ENCODE measurements at places on chromosomes 4 and X.

- DNase-seq: no peak
Observed at GRCh38 chrX:133856819-133857218, 128.6 kb downstream of the GPC3 start.

GRCh38 chr4:174764105-174764729 lies 64.8 kb downstream of the GLRA3 start:
- no peak for DNase-seq

DNA sequence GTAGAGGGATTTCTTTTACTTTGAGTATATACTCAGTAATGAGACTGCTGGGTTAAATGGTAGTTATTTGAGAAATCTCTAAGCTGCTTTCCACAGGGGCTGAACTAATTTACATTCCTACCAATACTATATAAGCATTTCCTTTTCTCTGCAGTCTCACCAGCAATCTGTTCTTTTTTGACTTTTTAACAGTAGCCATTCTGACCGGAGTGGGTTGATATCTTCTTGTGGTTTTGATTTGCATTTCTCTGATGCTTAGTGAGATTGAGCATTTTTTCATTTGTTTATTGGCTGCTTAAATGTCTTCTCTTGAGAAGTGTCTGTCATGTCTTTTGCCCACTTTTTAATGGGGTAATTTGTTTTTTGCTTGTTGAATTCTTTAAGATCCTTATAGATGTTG lies 43.3 kb downstream of the SPCS3 start:
- DNase-seq: no peak

GRCh38 chrX:66635360-66635759 lies 3.5 kb downstream of the EDA2R start:
- DNase-seq: no peak

DNA sequence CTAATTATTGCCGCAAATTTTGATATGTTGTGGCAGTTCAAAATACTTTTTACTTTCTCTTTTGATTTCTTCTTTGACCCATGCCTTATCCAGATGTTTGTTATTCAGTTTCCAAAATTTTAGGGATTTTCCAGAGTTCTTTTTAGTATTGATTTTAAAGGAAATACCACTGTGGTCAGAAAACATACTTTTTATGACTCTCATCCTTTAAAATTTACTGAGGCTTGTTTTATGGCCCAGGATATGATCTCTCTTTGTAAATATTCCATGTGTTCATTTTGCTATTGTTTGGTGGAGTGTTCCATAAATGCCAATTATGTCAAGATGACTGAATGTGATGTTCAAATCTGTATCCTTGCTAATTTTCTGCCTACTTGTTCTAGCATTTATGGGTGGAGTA lies 272.3 kb upstream of the DIPK2B start:
- no peak for DNase-seq

DNA sequence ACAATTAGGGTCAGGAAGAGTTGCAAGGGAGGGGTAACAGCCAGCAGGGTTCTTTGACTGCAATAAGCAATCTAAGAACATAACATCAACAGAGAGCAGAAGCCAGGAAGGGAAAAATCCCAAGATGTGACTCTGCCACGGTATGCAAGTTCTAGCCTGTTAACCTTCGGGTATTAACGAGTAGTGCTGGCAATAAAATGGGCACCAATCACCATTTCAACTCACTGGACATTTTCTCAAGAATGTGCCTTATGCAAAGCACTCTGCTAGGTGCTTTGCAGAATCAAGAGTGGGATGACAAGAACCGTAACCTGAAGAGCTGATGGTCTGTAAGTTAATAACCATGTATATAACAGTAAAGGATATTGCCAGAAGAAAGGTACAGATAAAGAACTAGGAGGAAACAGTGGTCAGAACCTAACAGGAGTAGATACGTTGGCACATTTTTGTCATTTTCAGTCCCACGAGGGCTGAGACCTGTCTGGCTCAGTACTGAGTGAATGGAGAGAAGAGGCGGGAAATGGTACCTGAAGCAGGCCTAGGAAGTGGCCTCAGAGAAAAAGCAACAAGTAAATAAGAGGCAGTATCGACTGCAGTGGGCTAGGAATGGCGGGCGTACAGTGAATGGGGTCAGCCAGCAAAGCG lies 2.7 kb downstream of the ELOVL6 start:
- DNase-seq: no peak

- DNase-seq: no peak
Observed at GRCh38 chr4:38470735-38471262, 193.2 kb upstream of the KLF3 start.

DNA sequence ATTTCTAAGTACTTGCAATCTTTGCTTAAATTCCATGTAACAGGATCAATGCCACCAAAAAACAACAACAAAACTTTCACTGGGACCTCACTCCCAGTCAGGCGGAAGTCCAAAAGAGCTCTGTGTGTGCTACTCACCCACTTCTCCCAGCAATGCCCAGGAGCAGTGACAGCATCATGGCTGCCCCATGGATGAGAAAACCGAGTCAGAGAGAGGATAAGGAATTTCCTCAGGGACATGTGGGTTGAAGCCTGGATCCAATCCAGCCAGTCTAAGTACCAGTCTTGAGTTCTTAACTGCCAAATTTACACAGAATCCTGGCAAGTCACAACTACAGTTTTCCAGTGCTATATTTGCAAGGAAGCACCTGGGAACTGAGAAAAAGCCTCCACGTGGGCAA lies 64.5 kb downstream of the STX18 start:
- no peak for DNase-seq

DNA sequence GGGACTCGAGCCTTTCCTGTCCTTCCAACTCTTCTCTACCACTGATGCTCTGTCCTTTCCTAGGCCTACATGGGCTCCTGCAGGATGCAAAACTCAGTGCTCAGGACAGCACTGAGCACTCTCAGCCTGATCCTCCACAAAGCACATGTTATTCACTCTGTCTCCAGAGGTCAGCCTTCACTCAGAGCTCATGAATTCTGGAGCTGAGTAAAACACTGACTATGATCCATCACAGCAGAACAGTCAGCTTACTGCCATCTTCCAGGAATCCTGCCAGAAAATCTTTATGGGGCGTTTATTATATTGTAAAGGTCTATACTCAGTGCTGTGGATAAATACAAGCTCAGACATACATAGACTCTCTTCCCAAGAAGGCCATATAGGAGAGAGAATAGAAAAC lies 121.5 kb upstream of the CPEB2 start:
- DNase-seq: no peak

GRCh38 chr4:73620115-73620792 lies at the start of gene RASSF6:
RASSF6 (minus strand) TSS chr4:73620436; CDS start chr4:73611795, 8,641 bp downstream.
- no peak for DNase-seq

DNA sequence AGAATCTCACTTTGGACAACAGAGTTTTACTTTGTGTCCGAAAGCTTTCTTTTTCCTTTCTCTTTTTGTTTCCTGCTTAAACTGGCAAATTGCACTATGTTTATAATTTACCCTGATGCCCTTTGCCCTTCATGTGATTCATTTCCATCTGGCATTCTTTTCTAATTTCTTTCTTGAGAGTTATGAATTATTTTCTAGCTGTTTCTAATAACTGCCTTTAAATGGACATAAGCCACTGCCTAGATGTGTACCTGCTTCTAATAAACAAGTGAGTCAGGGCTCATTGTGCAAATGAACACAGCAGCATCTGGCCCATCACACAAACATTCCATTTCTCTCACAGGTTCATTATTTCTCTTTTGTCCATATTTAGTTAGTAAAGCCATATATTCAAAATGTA lies 242.3 kb upstream of the GPRIN3 start:
- no peak for DNase-seq

DNA sequence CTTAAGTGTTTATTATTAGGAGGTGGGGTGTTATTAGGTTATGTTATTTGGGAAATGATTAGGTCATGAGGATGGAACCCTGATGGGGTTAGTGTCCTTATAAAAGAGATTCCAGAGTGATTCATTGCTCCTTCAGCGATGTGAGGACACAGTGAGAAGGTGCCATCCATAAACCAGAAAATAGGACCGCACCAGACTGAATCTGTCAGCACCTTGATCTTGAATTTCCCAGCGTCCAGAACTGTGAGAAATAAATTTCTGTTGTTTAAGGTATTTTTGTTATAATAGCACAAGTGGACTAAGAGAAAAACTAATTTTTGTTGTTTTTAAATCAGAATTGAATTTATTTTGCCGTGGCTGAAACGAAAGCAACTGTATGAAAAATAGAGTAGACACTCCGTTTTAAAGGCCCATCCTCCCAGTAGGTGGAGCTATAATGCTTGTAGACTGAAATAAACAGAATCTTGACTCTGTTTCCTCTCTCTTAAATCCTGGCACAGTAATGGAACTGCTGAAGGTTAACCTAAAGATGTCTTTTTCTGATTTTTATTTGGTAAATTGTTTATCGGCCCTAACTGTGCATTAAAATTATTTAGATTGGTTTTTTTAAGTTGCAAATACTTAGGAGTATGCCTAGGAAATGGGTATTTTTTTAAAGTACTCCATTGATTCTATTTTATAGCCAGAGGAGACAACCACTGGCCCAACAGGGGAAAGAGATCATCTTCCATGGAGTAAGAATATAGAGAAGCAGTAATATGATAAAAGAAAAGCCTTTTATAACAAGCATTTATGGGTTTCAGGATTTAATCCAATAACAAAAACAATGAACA lies 133.2 kb upstream of the ADAMTS3 start:
- no peak for DNase-seq

DNA sequence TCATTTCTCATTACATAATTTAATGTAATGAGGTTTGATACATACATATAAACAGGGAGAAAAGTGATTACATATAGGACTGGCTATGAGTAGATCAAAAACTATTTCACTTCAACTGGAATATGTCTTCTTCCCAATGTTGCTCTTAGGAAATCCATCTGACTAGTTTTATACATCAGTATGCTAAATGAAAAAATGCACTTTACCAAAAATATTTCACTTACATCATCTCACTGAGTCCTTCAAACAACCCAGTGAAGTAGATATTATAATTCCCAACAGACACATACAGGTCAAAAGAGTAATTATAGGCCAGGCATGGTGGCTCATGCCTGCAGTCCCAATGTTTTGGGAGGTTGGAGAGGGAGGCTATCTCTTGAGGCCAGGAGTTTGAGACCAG lies 215.9 kb downstream of the MID1 start:
- DNase-seq: no peak

- no peak for DNase-seq
Observed at GRCh38 chrX:2424317-2424716, 76.5 kb downstream of the DHRSX start.

GRCh38 chrX:103170216-103170615 lies 44.7 kb upstream of the BEX4 start:
- DNase-seq: no peak

GRCh38 chr4:128715616-128716015 lies 93.9 kb upstream of the JADE1 start:
- DNase-seq: no peak

GRCh38 chr4:7087036-7087435 lies 19.2 kb upstream of the GRPEL1 start:
- no peak for DNase-seq

DNA sequence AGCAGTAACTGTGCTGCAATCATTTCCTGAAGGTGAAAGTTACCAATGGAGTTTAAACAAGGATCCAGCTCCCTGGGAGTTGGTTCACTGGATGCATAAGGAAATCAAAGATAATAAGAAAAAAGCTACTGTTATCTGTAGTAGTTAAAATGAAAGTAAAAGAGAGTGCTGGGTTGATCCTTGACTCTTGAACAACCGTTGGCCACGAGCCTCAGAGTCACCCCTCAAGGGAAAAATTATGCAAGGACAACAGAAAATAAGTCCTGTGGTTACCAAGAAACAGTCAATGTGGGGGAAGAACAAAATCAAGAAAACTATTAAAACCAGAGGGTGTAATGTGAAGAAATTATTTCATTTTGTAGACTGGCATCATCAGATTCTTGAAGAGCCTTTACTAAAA lies 49.7 kb upstream of the DDIT4L start:
- no peak for DNase-seq

DNA sequence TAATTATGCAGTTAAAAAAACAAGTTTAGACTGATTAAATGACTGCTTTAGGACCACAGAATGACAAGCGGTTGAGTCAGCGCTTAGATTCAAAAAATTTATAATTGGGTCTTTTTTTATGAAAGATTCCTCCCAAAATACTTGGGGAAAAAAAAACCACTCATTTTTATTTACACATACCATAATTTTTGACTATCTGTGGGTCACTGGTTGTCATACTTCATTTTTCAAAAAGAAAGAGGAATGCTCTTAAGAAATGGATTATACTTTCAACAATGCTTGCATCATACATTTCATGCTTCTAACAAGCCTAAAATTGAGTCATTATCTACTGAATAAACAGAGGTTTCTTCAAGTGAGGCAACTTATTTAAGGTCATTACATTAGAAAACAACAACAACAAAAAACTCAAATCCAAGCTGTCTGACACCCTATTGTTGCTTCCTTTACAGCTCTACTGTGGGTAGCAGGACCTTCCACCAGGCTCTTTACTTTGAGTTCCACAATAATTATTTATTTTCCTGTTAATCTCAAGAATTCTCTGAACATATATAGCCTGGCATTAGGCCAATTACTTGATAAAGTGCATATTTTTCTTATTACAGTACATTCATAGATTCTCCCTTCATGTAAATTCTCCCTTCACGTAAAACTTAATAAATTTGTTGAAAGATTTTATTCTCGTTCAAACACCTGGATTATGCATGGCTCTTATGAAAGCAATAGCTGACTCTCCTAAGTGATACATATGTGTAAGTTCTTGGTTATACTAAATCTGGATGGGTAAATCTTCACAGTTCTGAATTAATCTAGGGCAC lies 445.5 kb downstream of the PCDH10 start:
- no peak for DNase-seq

DNA sequence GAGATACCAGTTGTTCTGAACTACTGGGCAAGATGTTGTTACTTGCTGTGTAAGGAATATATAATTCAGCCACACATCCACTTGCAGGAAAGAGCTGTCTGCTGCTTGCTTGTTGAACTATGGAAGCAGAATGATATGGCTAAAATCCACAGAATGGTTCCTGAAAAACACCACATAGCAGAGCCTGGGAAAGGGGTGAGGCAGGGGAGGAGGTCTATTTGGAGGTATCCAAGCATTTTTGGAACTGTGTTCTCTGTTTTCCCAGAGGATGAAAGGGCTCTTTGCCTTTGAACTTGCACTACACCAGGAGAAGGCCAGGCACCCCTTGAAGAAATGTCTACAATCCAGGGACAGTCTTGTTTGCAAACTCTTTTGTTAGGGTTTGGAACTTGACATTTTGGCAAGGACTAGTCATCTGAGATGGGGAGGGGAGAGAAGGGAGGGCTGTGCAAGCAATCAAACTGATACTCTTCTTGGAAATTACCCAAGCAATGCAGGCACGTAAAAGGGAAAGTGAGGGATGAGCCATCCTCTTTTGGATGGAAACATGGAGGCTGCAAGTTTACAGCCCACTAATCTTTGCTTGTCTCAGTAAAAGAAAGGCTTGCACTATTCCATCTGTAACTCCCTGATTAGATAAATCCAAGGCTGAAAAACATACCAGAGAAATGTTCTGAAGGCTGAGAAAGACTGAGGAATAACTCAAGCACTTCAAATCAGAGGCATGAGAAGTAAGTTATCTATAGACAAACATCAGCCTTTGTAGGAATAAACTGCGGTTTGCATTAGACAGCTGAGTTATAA lies 141.0 kb downstream of the TSPAN5 start:
- no peak for DNase-seq

DNA sequence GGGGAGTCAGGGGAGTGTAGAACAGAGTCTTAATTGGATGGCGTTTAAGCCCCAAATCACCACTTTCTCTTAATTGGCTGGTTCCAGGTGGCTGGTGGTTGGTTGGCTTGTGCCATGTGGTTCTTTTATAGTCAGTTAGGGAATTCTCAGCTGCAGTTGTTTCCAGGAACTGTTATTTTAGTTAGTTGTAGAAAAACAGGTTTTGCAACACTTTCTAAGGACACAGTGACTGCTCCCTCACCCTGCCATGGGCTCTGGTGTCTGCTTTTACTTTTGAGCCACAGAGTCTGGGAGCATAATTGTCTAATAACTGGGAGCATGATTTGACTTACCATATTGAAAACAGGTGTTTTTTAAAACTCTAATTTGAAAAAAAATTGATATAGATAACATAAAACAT lies 75.8 kb upstream of the PCDH18 start:
- DNase-seq: no peak

All from stimulated activated CD4-positive, alpha-beta T cell treated with anti-CD3 and anti-CD28 coated beads, Interleukin-4, amount 100 ng/mL, for 1 hour (primary cell).